BJ (cell line): ENCODE measurements at places on chromosomes 12 and 14. TPM values are rescaled to one million over a fixed set of nuclear protein-coding genes. Genes with fewer than 3 reads are reported as not detected.

The DRAM1 gene
- polyA plus RNA-seq, result 99.4 and 168 TPM in 2 replicates

The NUAK1 gene
- 37.0 and 40.0 TPM in 2 replicates for polyA plus RNA-seq

The HCAR2 gene
- polyA plus RNA-seq, result not detected in 2 replicates

The PARPBP gene
- polyA plus RNA-seq, result 3.9 and 6.4 TPM in 2 replicates

The PTPRO gene
- 0.23 and 0.60 TPM in 2 replicates for polyA plus RNA-seq

The TPPP2 gene
- not detected in 2 replicates for polyA plus RNA-seq
